Inflammatory macrophage (primary cell): ENCODE measurements at places on chromosomes 3 and 15.

- no peak for DNase-seq
Measured at GRCh38 chr3:125684199-125684598, 88.9 kb upstream of the OSBPL11 start.

- no peak for DNase-seq
Measured at GRCh38 chr3:40997711-40998519, 201.4 kb upstream of the CTNNB1 start.

- DNase-seq = peak; percentile 33
Measured at GRCh38 chr3:194265505-194265892, 85.6 kb downstream of the CPN2 start.

DNA sequence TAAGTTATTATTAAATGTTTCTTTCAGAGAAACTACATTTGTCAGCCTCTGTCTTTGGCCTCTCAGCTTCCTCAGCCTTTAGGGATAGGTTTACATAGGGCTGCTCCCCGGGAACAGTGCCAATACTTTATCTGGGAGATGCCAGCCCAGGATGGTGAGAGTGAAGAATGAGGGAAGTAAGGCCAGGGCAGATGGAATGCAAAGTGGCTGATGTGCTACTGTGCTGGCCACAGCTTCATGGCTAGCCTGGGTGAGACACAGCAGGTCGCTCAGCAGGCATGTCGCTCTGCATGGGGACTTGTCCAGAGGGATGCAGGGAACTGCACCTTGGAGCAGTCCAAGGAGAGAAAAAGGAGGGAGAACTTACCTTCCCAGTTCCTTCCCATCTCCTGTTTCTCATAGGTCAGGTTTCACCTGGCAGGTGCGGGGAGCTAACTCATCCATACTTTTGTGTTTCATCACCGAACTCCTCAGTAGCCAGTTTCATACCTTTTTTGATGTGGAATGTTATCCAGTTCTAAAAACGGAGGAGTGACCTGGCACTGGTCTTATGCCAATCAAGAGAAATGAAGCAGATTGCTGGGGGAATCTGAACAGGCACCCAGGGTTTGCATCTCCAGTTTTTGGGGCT lies 30.9 kb upstream of the C15orf39 start:
- DNase-seq = no peak

GRCh38 chr3:112685420-112685819 lies 44.5 kb upstream of the CCDC80 start:
- no peak for DNase-seq

GRCh38 chr3:151268267-151269235 lies 9.8 kb downstream of the P2RY14 start:
- DNase-seq = no peak
